ENCODE measurements at places on chromosomes 7 and 10.

DNA sequence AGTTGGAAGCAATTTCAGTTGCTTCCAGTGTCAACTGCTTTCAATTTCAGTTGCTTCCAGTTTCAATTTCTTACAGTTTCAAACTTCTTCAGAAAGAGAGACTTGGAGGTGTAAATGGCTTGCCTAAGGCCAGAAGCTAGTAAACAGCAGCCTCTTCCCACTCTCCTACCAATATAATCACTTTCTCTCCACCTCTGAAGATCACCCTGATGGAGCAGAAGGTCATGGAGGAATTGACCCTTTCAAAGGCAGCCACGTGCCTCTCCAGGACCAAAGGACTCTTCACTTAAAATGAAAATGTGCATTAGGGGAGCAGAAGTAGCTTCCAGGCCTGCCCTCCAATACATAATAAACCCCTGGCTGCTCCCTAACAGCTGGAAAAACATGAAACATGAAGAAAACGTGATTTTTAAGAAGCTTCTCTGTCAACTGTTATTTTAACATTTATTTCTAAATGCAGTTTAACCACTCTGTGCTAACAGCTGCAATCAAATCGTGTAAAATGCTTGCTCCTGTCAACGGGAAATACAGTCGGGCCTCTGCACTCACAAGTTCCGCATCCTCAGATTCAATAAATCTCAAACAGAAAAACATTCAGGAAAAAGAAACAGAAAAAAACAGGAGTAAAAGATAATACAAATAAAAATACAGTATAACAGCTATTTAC, 1020.6 kb downstream of the XPNPEP1 start:
- DNase-seq, result no peak

- DNase-seq, result no peak
Observed at GRCh38 chr7:42181566-42181965, 55.4 kb downstream of the GLI3 start.

DNA sequence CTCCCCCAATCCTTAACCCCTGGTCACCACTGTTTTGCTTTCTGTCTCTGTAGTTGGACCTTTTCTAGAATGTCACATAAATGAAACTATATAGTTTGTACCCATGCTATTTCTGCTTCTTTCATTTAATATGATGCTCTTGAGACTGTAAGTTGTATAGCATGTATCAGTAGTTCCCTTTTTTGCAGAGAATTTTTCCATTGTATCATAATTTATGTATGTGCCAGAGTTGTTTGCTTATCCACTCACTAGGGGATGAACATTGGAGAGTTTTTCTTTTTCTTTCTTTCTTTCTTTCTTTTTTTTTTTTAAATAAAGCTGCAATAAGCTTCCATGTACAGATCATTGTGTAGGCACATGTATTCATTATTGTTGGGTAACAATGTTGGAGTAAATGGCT, 544.8 kb downstream of the CNTNAP2 start:
- no peak for DNase-seq

- no peak for DNase-seq
Observed at GRCh38 chr10:44297963-44298362, 86.9 kb downstream of the CXCL12 start.

GRCh38 chr10:122293961-122294380, 22.9 kb downstream of the BTBD16 start:
- no peak for DNase-seq
